ENCODE measurements at places on chromosomes 1 and 21. TPM values are rescaled to one million over a fixed set of nuclear protein-coding genes. Genes with fewer than 3 reads are reported as not detected.

Gene PTAFR
- 0.49 TPM for total RNA-seq

Gene ODF2L
- total RNA-seq = 81.9 TPM

- DNase-seq = peak; percentile 49
- no peaks in the 10 kb centered on the region for H3K4me1 ChIP-seq
- no peak overlapping the region for H3K4me3 ChIP-seq
- H3K36me3 ChIP-seq = no peaks in the 10 kb centered on the region
- no peaks in the 10 kb centered on the region for H3K27me3 ChIP-seq
Measured at GRCh38 chr1:10935246-10935645, 77.2 kb upstream of the TARDBP start.

Gene SAMSN1
- total RNA-seq = not detected

GRCh38 chr1:61318319-61319125 lies 236.2 kb downstream of the NFIA start:
- no peak overlapping the region for H3K4me3 ChIP-seq
- peaks cover 6% of the 10 kb centered on the region for H3K4me1 ChIP-seq
- DNase-seq = no peak
- H3K27ac ChIP-seq = no peak overlapping the region

- peaks cover 20% of the 10 kb centered on the region for H3K27me3 ChIP-seq
- DNase-seq = no peak
- no peak overlapping the region for H3K4me3 ChIP-seq
- H3K36me3 ChIP-seq = no peaks in the 10 kb centered on the region
Measured at GRCh38 chr1:203269654-203270020, 35.7 kb upstream of the BTG2 start.

- H3K27me3 ChIP-seq = no peaks in the 10 kb centered on the region
- no peaks in the 10 kb centered on the region for H3K36me3 ChIP-seq
- no peaks in the 10 kb centered on the region for H3K4me1 ChIP-seq
Measured at GRCh38 chr1:61925591-61926298, 183.5 kb downstream of the PATJ start.

GRCh38 chr21:41763398-41763931 lies 3.4 kb downstream of the RIPK4 start:
- peak; percentile 68 for DNase-seq
- peak overlapping the region; percentile 79 for H3K4me3 ChIP-seq
- H3K4me1 ChIP-seq = peaks cover 25% of the 10 kb centered on the region
- no peaks in the 10 kb centered on the region for H3K36me3 ChIP-seq
- H3K27me3 ChIP-seq = peaks cover 91% of the 10 kb centered on the region
- H3K27ac ChIP-seq = no peak overlapping the region

DNA sequence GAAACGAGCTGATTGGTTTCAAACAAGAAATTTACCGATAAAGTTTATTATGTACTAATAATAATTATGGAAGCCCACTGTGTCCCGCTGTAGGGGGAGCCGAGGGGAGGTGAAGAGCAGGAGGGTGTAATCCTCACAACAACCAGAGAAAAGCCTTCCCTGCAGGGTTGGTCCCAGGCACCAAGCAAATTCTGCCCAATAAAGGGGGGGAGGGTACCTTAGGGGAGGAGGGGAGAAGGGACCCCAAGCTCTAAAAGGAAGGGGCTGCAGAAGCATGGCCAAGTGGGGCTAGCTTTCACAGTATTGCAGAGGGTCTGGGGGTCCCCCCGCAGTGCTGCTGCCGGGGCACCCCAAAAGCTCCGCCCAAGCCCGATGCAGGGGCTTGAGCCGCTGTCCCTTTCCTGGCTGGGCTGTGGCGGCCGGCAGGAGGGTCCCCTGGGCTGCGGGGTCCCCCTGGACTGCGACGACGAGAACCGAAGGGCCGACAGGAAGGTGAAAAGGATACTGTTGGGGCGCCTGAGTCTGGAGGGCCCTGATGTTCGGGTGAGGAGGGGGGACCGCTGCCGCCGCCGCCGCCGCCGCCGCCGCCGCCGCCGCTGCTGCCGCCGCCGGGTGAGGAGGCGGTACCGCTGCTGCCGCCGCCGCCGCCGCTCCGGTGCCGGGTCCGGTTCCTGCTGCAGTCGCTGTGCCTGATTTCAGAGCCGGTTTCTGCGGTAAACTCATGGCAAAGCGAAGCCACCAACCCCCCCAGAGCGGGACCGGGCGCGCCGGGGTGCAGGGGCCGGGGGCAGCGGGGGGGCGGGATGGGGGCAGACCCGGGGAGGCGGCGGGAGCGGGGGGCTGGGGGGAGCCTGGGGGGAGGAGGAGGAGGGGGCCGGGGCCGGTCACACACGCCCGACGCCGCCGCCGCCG lies 771 bp downstream of the EIF4G3 start:
- H3K27me3 ChIP-seq = no peaks in the 10 kb centered on the region
- no peaks in the 10 kb centered on the region for H3K4me1 ChIP-seq
- DNase-seq = peak; percentile 67
- H3K4me3 ChIP-seq = peak overlapping the region; percentile 89
- peaks cover 2% of the 10 kb centered on the region for H3K36me3 ChIP-seq

GRCh38 chr1:1306661-1307260 lies 969 bp downstream of the ACAP3 start:
- H3K4me3 ChIP-seq = peak overlapping the region; percentile 79
- H3K4me1 ChIP-seq = peaks cover 20% of the 10 kb centered on the region
- H3K27ac ChIP-seq = peak overlapping the region; percentile 21
- DNase-seq = no peak

DNA sequence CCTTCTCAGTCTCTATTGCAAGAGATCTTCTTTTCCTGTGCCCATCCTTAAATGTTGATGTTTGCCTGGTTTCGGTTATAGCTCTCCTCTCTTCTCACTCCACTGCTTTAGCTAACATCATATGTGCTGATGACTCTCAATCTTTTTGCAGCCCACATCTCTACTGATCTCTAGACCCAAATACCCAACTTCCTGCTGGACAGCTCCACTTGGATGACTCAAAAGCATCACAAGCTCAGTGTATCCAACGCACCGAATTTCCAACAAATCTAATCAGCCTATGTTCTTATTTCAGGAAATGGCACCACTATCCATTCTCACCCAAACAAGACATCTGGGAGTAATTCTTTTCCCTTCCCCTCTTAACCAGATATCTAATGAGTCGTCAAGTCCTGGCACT lies 79.1 kb upstream of the ARTN start:
- H3K27ac ChIP-seq = no peak overlapping the region
- no peaks in the 10 kb centered on the region for H3K27me3 ChIP-seq
- peaks cover 8% of the 10 kb centered on the region for H3K4me1 ChIP-seq
- H3K36me3 ChIP-seq = no peaks in the 10 kb centered on the region

Gene TMEM269
- total RNA-seq = 0.66 TPM

GRCh38 chr1:24502709-24503058 lies at the start of gene RCAN3:
Gene RCAN3 (plus strand): TSS chr1:24502836. CDS start chr1:24514373, 11,537 bp downstream.
- no peaks in the 10 kb centered on the region for H3K27me3 ChIP-seq
- H3K36me3 ChIP-seq = no peaks in the 10 kb centered on the region
- H3K27ac ChIP-seq = no peak within 1 kb of the TSS
- DNase-seq = peak; percentile 94
- H3K4me3 ChIP-seq = peak within 1 kb of the TSS; percentile 89
- peaks cover 4% of the 10 kb centered on the region for H3K4me1 ChIP-seq

Gene MSH4
- 0.13 TPM for total RNA-seq

Gene KCNA3
- 0.26 TPM for total RNA-seq

Gene PRDM15
- 10.2 TPM for total RNA-seq

Measured in endodermal cell (in vitro differentiated cells).